ENCODE measurements at places on chromosomes 12 and 14.

GRCh38 chr14:37970696-37971095 lies 237.0 kb upstream of the SSTR1 start:
- no peak for DNase-seq

DNA sequence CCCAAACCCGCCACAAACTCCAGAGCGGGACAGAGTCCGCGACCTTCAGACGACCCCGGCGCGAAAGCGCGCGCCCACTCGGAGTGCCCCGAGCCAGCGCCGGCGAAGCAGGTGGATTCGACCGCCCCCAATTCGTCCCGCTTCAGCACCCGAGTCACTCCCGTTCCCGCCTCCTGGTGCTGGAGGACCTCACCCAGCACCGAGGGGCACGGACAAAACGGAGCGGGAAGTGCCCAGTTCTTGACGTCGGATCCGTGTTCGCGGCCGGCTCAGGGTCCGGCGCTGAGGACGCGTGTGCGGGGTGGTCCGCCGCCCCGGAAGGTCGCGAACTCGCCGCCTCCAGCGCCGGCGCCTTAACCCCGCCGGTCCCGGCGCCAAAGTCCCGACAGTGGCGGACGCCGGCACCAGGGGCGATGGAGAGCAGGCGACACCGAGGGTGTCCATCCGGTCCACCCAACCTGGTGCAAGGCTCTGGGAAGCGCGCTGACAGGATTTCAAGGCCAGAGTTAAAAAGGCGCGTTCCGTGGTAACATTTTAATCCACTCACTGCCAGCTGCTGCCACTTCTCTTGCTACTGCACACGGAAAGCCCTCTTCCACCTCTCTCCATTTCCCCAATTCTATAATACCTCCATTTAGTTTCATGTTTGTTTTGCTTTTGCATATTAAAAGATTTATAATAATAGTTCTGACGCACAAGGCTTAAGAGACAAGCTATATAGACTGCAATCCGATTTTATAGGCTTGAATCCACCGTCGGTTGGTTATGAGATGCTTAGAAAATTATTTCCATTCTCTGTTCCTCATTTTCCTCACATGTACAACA lies 240.0 kb upstream of the CPNE8 start:
- DNase-seq = peak; percentile 58

GRCh38 chr14:81465507-81466228 lies 65.5 kb upstream of the STON2 start:
- DNase-seq = no peak

GRCh38 chr12:57444744-57445143 lies 10.2 kb downstream of the INHBC start:
- DNase-seq = no peak

GRCh38 chr14:61188978-61189808 lies 91.9 kb downstream of the TMEM30B start:
- DNase-seq = peak; percentile 24

DNA sequence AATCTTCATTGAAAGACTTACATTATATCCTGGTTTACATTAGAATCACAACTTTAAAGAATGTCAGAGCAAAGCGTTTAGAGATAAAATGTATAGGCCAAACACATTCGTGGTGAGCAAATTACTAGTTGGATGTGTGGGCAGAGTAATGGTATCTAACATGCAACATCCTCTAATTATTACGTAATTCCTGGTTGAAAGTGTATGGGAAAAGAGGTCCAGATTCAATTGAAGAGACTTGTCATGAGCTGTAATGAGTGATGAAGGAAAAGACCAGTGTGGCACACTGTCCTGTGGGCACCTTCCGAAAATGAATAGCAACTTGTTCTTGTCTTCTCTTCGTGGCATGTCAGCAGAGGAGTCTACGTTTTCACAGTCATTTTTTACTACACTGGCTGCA lies 192.8 kb downstream of the LRIG3 start:
- DNase-seq = no peak

DNA sequence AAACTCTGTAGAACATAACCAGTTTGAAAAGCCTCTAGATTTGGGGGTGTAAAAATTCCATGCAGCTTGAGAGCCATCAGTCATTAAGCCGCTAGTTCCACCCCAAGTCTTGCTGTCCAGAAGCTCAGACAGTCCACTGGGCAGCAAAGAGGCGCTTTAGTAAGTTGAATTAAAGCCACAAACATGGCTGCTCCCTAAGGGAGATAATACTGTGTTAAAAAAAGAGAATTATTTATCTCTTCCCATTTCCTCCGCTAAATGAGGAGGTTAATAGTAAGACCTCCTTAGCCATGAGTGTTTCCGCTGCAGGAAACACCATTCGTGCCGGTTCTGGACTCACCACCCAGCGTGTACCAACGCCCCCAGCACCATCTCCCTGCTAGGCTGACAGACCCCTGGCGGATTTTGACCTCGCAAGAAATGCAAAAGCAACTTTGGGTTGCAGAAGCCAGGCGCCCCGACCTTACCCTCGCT lies 536 bp downstream of the TM7SF3 start:
- no peak for DNase-seq

- no peak for DNase-seq
Observed at GRCh38 chr14:26867171-26867757, 269.4 kb upstream of the NOVA1 start.

DNA sequence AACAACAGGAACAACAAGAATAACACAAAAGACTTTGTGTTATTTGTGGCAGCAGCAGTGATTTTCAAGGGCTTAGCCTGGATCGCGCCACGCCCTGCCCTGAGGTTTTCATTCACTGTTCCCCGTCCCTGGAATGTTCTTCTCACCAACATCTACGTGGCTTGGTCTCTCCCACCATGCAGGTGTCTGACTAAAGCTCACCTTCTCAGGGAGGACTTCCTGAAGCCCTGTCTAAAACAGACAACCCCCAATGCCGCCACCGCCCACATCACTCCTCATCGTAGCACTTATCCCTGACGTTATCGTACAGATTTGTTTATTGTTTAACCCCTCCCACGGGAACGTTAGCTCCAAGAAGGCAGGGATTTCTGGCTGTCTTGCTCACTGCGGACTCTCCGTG lies 40.4 kb downstream of the P2RX4 start:
- no peak for DNase-seq

DNA sequence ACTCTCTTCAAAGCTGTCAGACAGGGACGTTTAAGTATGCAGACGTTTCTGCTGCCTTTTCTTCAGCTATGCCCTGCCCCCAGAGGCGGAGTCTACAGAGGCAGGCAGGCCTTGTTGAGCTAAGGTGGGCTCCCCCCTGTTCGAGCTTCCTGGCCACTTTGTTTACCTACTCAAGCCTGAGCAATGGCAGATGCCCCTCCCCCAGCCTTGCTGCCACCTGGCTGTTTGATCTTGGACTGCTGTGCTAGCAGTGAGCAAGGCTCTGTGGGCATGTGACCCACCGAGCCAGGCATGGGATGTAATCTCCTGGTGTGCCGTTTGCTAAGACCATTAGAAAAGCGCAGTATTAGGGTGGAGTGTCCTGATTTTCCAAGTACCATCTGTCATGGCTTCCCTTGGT lies 900.4 kb upstream of the MDGA2 start:
- no peak for DNase-seq

DNA sequence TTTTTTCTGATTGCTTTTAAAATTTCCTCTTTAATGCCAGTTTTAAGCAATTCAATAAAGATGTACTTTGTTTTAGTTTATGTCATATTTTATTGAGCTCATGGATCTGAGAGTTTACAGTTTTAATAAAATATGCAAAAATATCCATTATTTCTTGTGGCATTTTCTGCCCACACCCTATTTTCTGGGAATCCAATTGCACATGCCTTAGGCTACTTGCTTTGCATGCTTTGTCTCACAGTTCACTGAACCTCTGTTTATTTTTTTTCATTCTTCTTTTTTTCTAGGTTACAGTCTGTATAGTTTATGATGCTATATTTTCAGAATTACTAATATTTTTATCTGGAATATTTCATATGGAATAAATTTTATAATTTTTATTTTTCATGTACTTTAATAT lies 1258.0 kb downstream of the FSCB start:
- DNase-seq = no peak

- no peak for DNase-seq
Observed at GRCh38 chr14:71418532-71419245, 511.4 kb downstream of the PCNX1 start.

GRCh38 chr14:85301506-85301905 lies 228.4 kb upstream of the FLRT2 start:
- no peak for DNase-seq

DNA sequence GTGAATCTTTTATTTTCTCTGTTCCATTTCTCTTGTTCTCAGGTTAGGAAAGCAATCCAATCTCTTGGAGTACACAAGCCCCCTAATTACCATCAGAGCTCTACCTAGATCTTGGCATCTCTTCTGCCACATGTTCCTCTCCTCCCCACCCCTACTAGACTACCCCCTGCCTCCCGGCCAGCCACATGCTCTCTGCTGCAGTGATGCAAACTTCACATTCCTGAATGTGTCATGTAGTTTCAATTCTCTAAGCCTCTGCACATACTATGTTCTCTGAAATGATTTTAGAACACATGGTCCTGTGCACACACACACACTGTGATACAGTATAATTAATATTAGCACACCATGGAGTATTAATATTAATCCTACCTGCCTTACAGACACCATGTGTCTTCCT lies 104.6 kb downstream of the EFCAB11 start:
- DNase-seq = no peak

- no peak for DNase-seq
Observed at GRCh38 chr14:33347796-33348195, 409.1 kb downstream of the NPAS3 start.

GRCh38 chr12:530308-530707 lies 70.6 kb downstream of the B4GALNT3 start:
- DNase-seq = no peak

GRCh38 chr14:50670866-50671256 lies 2.8 kb upstream of the SAV1 start:
- no peak for DNase-seq

DNA sequence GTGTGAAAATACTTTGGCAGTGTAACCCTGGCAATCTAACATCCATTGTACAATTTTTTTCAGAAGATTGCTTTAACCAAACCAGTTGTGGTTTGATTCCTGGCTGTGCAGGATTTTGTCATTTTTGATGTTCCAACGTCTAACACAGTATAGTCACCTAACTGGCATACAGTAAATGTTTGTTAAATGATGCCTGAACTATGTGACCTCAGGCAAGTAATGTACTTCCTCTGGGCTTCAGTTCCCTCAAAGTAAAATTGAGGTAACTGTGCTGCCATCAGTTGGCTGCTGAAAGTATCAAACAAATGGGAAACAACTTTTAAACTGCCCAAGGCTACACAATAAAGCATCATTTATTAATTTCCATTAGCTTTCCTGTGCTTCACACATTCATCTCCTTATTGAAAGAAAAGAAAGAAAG lies 4.3 kb downstream of the TM7SF3 start:
- no peak for DNase-seq

DNA sequence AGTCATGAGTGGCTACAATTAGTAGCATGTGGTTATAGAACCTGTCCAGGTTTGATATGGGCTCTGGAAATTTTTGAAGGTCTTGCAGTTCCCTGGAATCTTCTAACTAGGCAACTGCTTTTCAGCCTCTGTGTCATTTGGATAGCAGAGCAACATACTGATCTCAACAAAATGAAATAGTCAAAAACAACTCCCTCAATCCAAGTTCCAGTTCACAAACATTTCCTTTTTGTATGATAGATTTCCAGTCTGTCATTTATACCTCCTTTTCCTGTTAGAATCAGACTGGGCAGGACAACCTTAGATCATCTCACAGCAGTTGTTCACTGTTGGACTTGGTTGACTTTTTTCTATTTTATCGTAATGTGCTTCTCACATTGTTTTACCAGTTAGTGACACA lies 442.1 kb upstream of the PDE3A start:
- no peak for DNase-seq

GRCh38 chr14:75979648-75980565 lies 1.9 kb downstream of the TGFB3 start:
- no peak for DNase-seq

DNA sequence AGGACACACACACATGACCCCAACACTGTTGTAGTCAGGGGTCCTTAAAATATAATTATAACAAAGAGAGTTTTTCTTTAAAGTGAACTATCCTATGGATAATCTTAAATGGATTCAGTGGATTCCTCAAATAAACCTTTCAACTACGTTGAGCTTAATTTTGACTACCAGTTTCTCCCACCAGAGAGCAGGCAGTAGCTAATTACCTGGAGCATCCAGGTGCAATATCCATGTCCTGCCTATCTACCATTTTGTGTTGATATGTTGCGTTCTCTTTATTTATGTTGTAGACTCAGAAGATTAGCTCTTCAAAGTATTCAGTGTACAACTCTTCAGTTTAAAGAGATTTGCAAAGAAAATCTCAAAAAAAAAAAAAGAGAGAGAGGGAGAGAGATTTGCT lies 127.2 kb upstream of the GZMB start:
- no peak for DNase-seq

DNA sequence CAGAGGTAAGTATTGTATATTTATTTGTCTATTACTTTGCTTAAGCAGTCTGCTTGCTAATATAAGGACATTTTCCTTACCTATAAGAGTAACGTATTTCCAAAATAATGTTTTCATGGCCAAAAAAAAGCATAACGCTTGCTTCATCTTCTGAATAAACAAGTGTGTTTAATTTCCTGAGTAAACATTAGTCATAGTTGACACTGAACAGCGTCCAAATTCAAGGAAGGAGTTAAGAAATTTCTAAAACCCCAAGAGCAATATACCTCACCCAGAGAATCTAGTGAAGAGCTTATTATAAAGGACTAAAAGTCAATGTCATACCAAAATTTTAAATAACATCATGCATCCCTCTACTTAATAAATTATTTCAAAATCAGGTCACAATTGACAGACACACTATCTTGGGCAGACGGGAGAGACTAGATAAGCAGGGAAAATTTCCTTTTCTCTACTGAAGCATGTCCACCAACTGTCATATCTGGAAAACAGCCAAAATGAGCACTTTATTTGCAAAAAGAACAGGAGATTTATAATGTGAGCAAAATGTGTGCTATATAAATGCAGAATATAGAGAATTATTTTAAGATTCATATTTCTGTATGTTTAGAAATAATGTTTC lies 25.1 kb downstream of the ANKS1B start:
- no peak for DNase-seq

DNA sequence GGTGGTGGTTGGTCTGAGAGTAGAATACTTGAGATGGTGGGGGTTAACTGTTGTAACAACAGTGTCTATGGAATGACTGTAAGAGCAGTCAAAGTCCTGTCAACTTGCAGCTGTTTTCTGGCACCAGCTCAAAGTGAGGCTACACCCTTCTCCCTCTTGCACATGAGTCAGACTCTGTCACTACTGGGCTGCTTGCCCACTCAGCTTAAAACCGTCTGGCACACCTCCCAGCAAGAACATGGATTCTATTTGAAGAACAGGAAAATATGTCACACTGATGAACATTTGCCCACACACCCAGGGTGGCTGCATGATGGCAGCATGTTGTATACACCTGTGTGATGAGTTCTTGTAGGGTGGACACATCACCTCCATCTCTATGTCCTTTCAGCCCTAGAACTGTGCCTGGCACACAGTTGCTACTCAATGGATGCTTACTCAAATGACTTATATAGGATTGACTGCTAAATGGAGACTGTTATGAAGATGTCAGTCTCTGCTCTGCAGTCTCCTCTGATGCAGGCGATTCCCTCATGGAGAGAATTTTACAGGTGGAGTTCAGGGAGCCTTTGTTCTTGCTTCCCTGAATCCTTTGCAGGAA lies 19.3 kb upstream of the SERPINA6 start:
- DNase-seq = peak; percentile 16
